ENCODE measurements at places on chromosomes 4 and X.

DNA sequence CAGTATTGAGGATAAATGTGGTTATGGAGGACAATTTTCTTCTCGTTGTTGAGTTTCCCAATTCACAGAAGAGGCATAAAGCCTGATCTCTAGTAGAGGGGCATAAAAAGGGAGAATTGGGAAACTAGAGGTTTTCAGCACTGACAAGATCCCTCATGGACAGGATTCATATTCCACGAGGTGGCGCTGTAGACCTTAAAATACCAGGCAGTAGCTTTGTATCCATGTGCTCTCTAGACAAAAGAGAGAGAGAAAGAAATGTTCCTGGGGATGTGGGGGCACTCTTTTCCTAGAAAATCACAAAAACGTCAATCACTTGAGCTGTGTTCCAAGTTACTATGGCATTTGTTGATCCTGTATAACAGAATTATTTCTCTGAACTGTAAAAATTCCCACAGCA, 128.3 kb downstream of the MAGEE1 start:
- peak; percentile 0 for DNase-seq

GRCh38 chrX:96655947-96656623, 28.6 kb upstream of the DIAPH2 start:
- no peak for DNase-seq

DNA sequence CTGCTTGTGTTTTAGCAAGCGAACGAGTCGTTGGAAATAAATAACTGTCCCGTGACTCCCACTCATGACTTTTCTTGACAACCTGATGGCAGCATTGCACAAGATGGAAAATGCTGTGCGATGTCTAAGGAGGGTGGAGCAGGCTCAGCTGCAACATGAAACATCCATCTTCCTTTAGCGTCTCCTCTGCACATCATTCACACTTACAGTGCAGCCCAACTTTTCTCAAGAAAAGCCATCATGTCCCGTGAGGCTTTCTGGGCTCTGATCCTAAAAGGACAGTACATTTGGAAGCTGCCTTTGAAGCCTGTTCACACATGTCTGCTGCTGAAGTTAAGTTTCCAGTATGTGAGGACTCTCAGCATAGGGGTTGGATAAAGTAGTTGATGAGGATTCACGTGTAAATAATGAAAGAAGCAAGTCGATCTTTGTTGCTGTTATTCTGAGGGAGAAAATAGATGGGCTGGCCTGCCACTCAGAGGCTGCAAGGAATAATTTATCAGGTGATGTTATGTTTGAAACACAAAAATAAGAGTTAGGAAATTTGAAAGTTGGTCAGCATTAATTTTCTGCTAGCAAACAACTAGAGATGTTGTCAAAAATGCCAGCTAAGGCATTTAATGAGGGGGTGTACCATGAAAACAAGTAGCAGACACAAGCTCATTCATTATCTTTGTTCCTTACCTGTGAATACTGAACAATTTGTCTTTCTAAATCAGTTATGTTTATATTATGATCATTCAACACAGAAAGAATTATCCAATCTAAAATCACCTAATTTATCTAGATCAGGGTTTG, 328.7 kb upstream of the ZFP42 start:
- no peak for DNase-seq

DNA sequence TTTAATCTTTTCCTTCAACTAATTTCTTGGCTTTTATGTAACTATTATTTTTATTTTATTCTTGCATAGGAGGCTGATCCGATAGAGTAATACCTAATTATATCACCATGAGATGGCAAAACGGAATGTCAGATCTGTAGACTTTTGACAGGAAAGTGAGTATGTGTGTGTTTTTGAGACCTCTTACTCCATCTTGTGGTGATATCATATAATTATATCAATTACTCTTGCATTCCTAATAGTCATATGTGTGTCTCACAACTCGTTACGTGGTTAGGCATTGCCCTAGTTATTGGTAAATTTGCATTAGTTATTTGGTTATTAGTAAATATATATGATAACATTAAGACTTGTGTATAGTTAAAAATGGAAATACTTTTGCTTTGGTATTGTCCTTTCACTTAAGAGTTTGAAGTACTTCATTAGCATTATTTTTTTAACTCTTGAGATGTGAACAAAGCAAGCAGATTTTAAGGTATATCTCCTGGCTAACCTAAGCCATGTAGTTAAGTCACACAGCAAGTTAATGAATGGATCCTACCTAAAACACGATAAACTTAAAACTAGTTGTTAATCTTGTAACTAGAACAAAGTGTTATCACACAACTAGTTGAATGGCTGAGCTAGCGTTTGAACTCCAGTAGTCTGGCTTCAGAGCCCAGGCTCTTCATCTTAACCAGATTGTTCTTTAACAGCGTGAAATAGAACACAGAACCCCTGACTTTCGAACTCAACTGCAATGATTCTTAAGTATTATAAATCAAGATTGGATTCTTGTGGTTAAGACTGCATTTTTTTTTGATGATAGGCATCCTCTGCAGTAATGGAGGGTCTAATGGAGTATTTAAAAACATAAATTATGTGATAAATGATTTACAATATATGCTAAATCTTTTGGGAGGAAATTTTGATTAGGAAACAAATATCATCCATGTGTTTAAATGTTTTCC, 67.1 kb downstream of the PGRMC2 start:
- no peak for DNase-seq

- no peak for DNase-seq
These were observed 23.0 kb upstream of the PDZD4 start for GRCh38 chrX:153853180-153853901.

DNA sequence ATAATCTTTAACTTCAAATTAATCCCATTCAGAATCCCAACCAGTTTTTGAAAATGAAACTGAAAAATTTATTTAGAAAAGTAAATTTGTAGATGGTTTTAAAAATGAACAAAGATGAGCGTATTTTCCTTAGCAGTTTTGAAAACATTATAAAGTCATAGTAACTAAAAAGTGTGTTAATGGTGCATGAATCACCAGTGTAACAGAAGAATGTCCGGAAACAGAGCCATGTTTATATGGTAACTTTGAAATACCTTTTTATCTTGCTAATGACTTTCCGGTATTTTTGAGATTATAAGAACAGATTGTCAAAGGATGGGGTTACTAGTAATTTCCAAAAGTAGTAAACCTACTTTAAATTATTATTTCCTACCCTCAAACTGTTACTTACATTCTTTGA, 145.9 kb downstream of the IRS4 start:
- no peak for DNase-seq

GRCh38 chr4:152698089-152698499, 18.3 kb upstream of the TMEM154 start:
- DNase-seq = no peak

DNA sequence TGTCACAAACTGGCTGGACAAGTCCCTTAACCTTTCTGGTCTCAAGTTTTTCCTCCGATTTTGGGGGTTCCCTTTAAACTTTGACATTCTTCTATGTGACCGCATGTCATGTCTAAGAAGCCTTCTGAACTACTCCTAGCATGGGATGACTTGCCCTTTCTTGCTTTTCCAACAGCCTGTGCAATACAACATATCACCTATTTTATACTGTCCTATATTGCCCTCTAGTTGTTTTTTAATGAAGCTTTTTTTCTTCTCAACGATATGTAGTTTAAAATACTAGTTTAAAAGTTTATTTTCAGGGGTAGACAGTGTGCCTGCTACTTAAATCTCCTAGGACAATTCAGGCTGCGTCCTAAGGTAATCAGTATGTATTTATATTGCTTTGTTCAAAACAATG, 1.0 kb upstream of the IGBP1 start:
- no peak for DNase-seq

- DNase-seq = no peak
These were observed 200.6 kb upstream of the KLF3 start for GRCh38 chr4:38463268-38463958.

DNA sequence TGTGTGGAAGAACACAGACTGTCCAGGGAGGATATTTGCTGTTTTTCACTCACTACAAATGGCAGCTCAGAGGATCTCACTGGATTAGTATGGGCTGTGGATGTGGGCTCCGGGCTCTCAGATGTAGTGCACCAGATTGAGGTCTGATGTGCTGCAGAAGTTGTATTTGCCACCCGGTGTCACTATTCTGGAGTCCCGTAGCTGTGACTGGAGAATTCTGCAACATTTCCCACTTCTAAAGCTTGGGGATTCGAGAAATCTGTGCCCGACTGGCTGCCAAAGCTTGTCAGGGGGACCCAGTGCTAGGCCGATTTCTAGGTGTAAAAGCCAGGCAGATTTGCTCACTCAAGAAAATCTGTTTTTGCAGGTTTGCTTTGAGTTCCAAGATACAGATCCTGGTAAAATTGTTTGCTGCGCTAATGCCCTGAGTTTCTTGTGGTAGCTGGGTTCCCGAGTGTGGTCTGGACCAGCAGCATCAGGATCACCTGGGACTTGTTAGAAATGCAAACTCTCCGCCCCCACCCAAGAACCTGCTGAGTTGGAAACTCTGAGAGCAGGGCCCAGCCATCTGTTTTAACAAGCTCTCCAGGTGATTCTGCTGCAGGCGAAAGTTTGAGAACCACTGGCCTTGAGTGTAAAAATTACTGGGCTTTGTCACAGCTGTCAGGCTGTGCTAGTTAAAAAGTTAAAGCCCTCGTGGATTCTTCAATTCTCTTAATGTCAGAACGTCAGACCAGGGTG, 18.1 kb downstream of the KIT start:
- no peak for DNase-seq

DNA sequence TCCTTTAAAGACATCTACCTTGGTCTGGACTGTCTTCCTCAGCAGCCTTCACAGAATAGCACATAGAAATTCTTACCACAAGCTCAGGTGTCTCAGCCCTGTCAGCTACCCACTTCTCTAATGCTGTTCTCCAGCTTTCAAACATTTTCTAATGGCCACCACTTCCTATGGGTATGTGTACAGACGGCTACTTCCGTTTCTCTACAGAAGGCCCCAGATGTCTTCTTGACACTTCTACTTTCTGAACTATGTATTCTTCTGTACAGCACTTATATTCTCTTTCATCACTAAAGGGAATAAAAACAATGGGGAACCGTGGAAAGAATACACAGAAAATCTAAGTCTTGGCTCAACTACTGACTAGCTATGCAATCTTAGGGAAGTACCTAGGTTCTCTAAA, 13.3 kb downstream of the OPHN1 start:
- DNase-seq = no peak

GRCh38 chr4:106318511-106318910, 2.2 kb downstream of the AIMP1 start:
- DNase-seq = no peak

DNA sequence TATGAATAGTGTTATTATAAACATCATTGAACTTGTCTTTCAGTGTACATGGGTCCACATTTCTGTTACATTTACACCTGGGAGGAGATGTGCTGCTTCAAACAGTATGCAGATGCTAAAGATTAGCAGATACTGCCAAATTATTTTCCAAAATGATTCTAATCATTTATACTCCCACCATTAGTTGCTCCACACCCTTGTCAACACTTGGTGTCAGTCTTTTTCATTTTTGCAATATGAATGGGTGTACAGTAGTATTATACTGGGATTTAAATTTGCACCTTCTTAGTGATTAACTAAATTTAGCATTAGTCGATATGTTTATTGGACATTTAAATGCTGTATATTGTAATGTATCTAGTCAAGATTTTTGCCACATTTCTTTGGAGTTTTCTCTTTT, 131.6 kb upstream of the GRID2 start:
- DNase-seq = no peak

DNA sequence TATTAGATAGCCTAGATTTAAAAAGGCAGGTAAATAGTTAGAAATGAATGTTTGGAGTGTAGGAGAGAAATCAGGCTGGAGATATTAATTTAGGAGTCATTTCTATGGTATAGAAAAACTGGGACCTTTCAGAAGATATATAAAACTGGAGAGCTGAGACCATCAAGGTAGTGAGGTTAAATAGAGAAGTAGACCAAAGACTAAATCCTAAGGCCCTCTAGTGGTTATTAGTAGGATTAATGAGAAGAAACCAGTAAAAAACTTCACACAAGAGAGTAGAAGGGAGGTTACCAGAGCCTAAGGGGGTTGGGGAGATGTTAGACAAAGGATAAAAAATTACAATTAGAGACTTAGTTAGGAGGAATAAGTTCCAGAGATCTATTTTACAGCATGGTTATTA, 351.0 kb upstream of the SPANXN1 start:
- no peak for DNase-seq

- DNase-seq = no peak
These were observed 6.2 kb downstream of the CD99 start for GRCh38 chrX:2697306-2697705.

GRCh38 chrX:45172890-45173289, 27.8 kb downstream of the DIPK2B start:
- no peak for DNase-seq

GRCh38 chrX:154313147-154313546, 17.6 kb downstream of the TKTL1 start:
- DNase-seq = no peak

DNA sequence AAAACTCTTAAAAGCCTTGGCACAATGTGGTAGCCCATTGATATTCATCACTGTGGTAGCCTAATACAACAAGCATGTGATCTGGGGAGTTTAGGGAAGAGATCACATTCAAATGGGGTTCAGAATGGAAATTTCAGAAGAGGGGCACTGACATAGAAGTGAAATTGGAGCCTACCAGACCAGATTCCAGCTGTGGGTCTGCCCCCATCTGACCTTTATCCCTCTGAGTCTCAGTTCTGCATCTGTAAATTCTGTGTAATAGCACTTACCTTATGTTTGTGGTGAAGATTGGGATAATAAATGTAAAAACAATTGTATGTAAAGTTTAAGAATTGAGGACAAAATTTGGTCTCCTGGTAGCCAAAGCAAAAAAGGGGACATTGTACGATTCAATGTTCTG, 320.4 kb upstream of the BOD1L1 start:
- DNase-seq = no peak

GRCh38 chr4:110454441-110454840, 21.5 kb upstream of the ENPEP start:
- DNase-seq = no peak

DNA sequence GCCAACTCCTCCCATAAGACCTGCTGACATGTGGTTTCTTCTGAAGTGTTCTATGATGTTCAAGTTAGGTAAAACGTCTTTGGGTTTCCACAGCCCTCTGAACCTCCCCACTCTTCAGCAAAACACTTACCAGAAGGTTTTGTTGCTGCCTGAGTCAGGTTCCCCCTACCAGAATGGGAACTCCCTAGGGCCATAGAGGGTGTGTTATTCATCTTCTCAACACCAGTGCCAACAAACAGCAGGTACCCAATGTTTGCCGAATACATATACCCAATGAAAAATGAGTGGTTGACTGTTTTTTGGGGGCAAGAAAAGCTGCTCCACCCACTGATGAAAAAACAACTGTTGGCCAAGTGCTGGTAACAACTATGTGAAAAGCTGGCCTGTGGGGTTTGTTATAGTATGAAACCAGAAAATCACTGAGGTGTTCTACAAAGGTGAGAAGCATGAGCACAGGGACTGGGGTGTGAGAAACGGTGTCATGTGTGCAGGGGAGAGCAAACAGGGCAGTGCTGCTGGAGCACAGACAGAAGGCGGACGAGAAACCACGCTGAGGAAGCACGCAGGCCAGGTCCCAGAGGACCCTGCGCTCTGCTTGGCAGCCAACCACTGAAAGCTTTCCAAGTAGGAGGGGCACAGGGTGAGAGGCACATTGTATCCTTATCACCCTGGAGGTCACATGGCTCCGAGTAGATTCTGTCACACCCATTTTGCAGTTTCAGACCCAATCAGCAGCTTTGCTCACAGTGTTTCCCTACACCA, 28.8 kb downstream of the ATP8A1 start:
- DNase-seq = no peak

Data from T-helper 9 cell (primary cell).